ENCODE measurements at places on chromosomes 3 and 15.
A peak's percentile ranks its signal among the peaks of the same experiment; 100 is the strongest.

GRCh38 chr3:116064646-116065045 is 380.6 kb downstream of the LSAMP start:
- no peak for DNase-seq

GRCh38 chr15:66452971-66453580 is 44.5 kb downstream of the SNAPC5 start:
- DNase-seq = peak; percentile 13

- no peak for DNase-seq
Observed at GRCh38 chr15:63901912-63902670, 68.3 kb upstream of the HERC1 start.

- DNase-seq = no peak
Observed at GRCh38 chr3:82002491-82002890, 241.0 kb upstream of the GBE1 start.

DNA sequence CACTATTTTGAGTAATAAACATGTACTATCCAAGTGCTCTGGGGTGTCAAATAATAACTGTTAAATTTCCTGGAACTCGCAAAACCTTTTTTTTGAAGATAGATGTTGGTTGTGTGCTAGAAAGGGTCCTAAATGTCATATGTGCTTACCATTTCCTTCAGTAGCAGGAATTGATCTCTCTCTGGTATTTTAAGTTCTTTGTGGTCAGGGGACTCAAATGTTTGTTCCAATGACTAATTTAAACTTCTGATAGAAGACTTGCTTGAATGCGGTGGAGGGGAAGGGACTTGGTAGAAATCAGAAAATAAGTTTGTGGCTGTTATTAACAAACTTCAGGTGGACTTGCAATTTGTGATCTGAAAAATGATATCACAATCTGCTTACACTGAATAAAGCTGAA is 26.8 kb downstream of the ARIH2 start:
- DNase-seq = no peak

DNA sequence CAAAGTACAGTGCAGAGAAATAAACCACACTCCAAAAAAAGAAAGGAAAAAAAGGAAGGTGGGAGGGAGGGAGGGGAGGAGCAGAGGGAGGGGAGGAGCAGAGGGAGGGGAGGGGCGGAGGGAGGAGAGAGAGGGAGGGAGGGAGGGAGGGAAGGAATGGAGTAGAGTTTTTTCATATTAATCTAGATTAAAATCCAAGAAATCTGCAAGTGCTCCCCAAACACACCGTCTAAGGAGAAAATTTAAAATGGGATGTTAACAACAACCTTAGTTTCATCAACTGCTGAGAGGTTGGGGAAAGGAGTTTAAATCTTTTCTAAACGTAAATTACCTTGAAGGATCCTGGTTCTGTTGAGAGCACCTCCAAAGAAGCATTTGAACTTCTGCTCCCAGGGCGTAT is 6.6 kb downstream of the FSIP1 start:
- DNase-seq = no peak

DNA sequence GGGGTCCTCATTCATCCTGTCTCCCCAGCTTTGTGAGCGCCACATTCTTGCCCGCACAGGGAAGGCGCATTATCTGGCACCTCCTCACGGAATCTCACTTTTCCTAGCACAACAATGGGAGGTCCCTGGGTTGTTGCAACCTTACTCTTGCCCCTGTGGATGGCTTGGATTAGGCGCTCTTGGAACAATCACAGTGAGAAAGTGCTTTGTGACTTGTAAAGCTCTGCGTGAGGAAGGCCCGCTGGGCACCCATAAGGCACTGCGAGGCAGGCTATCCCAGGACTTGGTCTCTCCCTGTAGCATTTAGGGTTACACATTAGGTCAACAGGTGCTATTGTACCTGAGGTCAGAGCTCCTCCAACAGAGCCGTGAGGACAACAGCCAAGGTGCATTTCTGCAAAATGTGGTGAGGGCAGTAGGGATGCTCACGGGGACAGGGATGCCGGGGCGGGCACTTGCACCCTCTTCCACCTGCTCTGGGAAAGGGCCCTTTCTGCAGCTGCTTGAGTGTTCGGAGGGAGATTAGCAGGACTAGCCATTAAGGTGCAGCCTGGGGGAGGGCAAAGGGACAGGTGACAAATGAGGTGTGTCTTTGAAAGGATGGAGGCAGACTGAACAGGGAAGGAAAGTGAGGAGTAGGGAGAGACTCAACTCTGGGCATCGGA is 13.9 kb upstream of the LRRC15 start:
- no peak for DNase-seq

GRCh38 chr15:89419370-89419984 is 76.9 kb downstream of the RHCG start:
- no peak for DNase-seq

DNA sequence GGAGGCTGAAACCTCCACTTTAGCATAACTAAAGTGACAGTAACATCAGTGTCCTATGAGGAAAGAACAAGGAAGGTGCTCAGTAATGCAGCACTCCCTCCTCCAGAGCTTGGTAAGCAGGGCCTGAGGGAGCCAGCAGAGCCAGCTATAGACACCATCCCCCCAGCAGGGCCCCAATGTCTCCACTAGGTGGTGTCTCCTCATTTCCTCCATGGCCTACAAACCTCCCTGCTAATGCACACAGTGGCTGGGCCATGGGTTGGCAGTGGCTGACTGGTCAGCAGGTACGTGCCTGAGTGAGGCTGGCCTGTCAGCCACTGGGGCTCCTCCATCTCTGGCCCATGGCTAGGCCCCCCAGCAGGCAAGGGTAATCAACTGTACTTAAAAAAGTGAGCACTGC is 13.6 kb downstream of the MRPS25 start:
- no peak for DNase-seq

GRCh38 chr3:172869784-172870518 is 119.4 kb downstream of the ECT2 start:
- no peak for DNase-seq

DNA sequence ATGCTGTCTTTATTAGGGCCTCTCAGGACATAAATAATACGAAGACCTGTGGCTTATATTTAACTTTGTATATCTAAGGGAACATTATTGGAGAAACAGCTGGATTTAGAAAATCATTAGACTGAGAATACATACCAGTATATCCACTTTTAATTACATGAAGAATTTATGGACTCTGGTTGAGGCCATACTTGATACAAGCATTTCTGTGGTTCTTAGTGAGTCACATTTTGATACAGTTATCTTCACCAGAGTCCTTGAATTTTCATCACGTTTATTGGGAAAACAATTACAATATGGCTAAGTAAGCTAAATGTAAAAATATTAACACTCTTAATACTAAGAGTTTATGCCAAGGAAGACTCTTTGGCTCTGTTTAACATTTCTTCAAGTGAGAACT is 9.9 kb downstream of the KIF23 start:
- no peak for DNase-seq

- DNase-seq = no peak
Observed at GRCh38 chr15:80527961-80528360, 123.8 kb downstream of the ARNT2 start.

GRCh38 chr15:25783607-25784540 is 79.3 kb downstream of the ATP10A start:
- no peak for DNase-seq

GRCh38 chr3:69212411-69213160 is 90.2 kb upstream of the LMOD3 start:
- DNase-seq = no peak

DNA sequence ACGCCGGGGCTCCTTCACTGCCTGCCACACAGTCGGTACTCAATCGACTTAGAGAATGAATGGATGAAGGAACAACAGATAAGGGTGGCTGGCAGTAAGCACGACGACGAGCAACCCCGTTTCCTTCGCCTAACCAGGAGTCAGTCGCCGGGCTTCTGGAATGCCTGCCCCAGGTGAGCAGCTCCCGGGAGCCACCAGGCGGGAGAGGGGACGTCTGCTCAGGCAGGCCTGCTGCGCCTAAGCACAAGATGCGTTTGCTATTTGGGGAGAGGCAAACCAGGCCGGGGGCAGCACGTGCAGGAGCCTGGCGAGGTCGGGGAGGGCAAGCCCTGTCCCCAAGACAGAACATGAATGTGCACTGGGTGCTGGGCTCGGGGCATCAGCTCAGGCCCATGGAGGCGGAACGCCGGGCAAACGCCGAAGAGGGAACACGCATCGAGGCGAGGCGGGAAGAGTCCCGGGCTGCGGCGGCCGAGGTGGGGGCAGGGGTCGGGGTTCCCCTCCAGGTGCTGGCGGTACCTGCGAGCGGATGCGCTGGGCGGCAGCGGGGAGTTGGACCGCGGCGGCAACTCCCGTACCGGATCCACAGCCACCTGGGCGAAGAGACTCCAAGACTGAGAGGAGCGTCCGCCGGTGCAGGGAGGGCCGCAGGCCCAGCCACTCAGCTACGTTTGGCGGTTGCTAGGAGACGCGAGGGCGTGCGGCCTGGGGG is at the start of gene CFAP92:
Gene CFAP92, minus strand, starts transcription at position 616 of the 712 bp plus-strand sequence. CDS start 772 bp downstream, outside the sequence.
- peak; percentile 82 for DNase-seq

DNA sequence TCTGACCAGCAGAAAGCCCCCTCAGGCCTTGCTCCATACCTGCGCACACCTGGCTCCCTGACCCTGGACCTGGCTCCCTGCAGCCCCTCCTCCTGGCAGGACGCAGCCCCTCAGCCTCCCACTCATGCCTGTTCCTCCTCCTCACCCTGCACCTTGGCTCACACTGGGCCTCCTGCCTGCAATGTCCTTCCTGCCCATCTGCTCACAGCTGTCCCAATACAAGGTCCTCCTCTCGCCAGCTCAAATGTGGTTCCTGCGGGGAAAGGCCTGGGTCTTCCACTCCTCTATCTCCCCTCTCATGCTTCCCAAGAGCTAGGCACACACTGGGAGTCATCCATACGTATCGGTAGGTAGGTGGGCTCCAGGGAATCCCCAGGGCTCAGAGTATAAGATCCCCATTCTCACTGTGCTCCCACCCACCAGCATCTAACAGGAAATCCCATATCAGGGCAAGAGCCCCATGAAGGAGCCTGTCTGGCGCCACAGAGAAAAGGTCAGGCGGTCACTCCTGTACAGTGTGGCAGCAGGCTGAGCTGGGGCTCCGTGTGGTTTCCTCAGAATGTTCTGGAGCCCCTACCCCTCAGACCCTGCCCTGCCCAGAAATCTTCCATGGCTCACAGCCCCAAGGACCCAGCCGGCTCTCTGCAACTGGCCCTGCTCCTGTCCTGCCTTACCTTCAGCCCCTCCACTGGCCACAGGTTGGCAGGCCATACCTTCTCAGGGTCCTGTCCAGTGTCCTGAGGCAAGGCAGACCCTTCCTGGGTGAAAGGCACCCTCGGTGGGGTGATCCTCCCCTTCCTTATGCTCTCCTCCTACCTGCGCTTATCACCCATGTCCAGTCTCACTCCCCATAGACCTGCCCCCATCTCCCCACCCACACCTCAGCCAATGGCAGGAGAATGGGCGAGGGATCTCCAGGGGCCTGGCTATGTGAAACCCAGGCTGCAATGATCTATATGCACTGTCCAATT is 10.9 kb downstream of the PLCD1 start:
- no peak for DNase-seq

DNA sequence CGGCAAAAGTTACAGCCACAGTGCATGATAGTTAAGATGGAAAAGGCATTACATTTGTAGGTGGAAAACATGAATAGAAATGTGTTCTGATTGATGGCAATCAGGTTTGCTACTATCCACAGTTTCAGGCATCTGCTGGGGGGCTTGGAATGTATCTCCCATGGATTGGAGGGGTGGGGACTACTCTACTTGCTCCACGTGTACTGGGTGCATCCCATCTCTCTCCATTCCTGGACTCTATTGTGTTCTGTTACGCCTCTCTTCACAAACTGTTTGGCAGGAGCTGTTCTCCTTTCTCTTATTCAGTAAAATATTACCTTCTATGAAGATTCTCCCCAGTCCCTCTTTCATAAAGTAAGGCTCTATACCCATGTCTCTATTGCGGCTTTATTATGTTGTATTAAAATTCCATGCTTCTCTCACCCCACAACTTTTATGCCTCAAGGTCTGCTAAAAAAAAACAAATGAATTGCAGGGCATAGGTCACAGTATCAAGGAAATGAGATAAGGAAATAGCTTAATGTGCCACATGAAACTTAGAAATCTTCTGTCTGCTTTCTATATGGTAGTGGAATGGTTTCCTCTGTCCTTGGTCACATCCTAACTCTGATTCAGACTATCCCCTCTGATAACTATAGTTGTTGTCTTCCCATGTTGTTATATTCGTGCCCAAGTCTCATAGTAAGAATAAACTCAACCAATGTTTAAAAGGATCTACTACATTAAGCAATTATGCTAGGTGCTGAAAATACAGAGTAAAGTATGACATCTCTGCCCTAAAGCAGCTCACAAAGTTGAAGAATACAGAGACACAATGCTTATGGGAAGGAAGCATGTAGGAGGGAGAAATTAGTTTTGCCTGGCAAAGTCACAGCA is 43.2 kb downstream of the LRRFIP2 start:
- DNase-seq = no peak

- no peak for DNase-seq
Observed at GRCh38 chr15:80609512-80609946, 85.6 kb upstream of the ABHD17C start.

DNA sequence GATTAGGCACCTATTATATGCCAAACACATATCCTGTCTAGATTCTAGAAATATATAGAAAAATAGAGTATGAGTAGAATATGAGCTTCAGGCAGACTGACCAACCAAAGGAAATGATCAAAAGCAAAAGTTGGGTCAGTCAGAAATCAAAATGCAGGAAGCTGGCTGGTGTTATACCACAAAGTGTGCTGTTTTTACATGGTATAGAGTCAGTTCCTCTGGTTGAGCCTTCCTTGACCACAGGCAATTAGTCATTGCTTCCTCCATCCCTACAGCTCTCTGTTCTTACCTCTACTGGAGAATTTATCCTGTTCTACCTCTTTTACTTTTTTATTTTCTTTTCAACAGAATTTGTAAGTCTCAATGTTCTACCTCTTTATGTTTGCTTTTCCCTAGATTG is 149.8 kb downstream of the TMCO5A start:
- DNase-seq = no peak

DNA sequence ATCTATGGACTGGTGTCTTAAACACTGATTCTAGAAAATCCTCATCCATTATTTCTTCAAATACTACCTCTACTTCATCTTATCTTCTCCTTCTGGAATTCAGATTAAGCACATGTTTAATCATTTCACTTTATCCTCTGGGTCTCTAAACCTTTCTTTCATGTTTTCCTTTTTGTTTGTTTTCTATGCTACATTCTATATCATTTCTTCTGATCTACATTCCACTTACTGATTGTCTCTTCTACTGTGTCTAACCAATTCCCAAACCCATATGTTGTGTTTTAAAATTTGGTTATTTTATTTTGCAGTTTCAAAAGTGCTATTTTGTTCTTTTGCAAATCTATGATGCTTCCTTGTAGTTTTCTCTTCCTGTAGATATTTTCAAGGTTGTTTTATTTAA is 31.7 kb downstream of the CCR4 start:
- no peak for DNase-seq

DNA sequence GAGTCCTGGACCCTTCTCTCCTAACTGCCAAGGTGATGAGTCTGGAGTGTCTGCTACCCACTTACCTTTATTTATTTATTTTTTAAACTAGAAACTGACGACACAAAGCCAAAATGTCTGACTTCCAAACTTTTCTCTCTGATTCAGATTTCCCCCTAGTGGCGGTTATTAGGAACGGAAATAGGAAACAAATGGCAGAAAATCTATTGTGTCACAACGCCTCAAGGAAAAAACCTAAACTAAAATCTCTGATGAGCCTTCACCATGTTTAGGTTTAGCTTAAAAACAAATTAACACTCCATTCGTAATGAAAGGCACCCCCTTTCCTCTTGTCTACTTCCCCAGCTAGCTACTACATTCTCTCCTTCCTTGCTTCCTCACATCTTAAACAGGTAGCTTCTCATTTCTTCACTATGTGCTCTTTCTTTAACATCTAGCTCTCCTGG is 94.0 kb upstream of the MEX3B start:
- no peak for DNase-seq

All from cerebellar nuclear complex (tissue), 1 donor.